ENCODE measurements at places on chromosomes 12 and 14. TPM values are rescaled to one million over a fixed set of nuclear protein-coding genes. Genes with fewer than 3 reads are reported as not detected.

DHH gene
- total RNA-seq, result 0.29 TPM

FGD6 gene
- total RNA-seq, result 28.0 TPM

GUCY2C gene
- total RNA-seq, result not detected

B4GALNT3 gene
- 0.16 TPM for total RNA-seq

GCH1 gene
- total RNA-seq, result 19.3 TPM

DUSP16 gene
- 61.0 TPM for total RNA-seq

GPR162 gene
- total RNA-seq, result 4.1 TPM

TOMM20L gene
- not detected for total RNA-seq

ARHGEF25 gene
- total RNA-seq, result 28.2 TPM

KRT78 gene
- 2.0 TPM for total RNA-seq

RERG gene
- total RNA-seq, result 16.3 TPM

NOS1 gene
- 0.16 TPM for total RNA-seq

AMN gene
- total RNA-seq, result 0.66 TPM

SLC2A14 gene
- 2.7 TPM for total RNA-seq

VASH1 gene
- 5.8 TPM for total RNA-seq

AQP2 gene
- not detected for total RNA-seq

SERPINA1 gene
- total RNA-seq, result 200 TPM

KRT6C gene
- total RNA-seq, result not detected

TAS2R8 gene
- total RNA-seq, result not detected

FBLN5 gene
- total RNA-seq, result 171 TPM

ADAM20 gene
- 3.6 TPM for total RNA-seq

SDR9C7 gene
- not detected for total RNA-seq

HPD gene
- 1.6 TPM for total RNA-seq

CD163 gene
- total RNA-seq, result 98.6 TPM

TAS2R9 gene
- total RNA-seq, result not detected

STON2 gene
- total RNA-seq, result 24.6 TPM

LRP1 gene
- total RNA-seq, result 894 TPM

IFNG-AS1 gene
- 0.16 TPM for total RNA-seq

C14orf132 gene
- total RNA-seq, result 6.6 TPM

ALX1 gene
- total RNA-seq, result not detected

ADCY4 gene
- total RNA-seq, result 27.7 TPM

PIWIL1 gene
- not detected for total RNA-seq

RHOJ gene
- total RNA-seq, result 2.4 TPM

Data from breast epithelium (tissue), 4 donors.